Activated T-helper 1 cell treated with anti-CD3 and anti-CD28 coated beads, Interleukin-12 subunit alpha, Interleukin-12 subunit beta, Interleukin-2, Interleukin-4 antibody, amounts not matched to agents 30 ng/mL and 10 ng/mL and 1 ng/mL, durations not matched to agents 14 hours and 24 hours and 36 hours (primary cell): ENCODE measurements at places on chromosomes 11 and 22. TPM values are rescaled to one million over a fixed set of nuclear protein-coding genes. Genes with fewer than 3 reads are reported as not detected.

- H3K36me3 ChIP-seq = peaks cover 19% of the 10 kb centered on the region
- H3K27me3 ChIP-seq = no peaks in the 10 kb centered on the region
- DNase-seq = no peak
- H3K4me1 ChIP-seq = peaks cover 98% of the 10 kb centered on the region
- H3K27ac ChIP-seq = peak overlapping the region; percentile 88
Observed at GRCh38 chr11:3950996-3951660, 95.7 kb downstream of the STIM1 start.

DNA sequence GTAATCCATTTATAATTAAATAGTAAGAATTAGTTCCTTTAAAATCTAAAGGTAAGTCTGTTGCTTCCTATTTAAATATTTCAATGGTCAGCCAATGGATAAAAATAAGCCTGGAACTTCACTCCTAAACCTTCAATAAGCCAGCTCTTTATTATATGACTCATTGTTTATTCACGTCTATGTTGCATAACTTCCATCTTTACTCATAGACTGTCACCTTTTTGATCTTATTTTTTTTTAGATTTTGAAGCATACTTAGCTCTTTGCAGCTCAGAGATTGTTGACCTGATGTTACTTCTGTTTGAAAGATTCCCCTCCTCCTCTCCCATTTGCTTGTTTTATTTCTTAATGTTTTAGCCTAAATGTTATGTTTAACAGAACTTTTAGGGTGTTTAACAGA, 1571.2 kb upstream of the RAG2 start:
- H3K27ac ChIP-seq = no peak overlapping the region
- no peaks in the 10 kb centered on the region for H3K4me1 ChIP-seq
- no peak overlapping the region for H3K4me3 ChIP-seq
- DNase-seq = no peak
- H3K27me3 ChIP-seq = no peaks in the 10 kb centered on the region

DNA sequence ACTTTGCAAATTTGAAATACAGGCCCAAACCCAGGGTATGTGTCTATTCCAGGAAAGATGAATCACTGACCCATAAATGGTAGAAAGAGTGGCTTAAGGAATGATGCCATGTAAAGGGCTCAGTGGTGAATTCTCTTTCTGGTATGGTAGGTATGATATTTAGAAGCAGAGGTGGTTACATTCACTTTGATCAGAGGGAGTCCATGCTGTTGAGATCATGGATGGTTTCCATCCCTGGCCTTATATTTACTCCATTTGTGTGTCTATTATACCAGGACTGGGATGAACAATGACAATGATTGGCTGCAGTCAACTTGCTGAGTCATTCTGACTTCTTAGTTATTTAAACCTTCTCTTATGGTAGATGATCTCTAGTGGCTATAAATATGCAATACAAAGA, 419.8 kb upstream of the LRRC4C start:
- no peaks in the 10 kb centered on the region for H3K4me1 ChIP-seq
- no peak overlapping the region for H3K27ac ChIP-seq
- DNase-seq = no peak
- no peak overlapping the region for H3K4me3 ChIP-seq
- no peaks in the 10 kb centered on the region for H3K36me3 ChIP-seq

DNA sequence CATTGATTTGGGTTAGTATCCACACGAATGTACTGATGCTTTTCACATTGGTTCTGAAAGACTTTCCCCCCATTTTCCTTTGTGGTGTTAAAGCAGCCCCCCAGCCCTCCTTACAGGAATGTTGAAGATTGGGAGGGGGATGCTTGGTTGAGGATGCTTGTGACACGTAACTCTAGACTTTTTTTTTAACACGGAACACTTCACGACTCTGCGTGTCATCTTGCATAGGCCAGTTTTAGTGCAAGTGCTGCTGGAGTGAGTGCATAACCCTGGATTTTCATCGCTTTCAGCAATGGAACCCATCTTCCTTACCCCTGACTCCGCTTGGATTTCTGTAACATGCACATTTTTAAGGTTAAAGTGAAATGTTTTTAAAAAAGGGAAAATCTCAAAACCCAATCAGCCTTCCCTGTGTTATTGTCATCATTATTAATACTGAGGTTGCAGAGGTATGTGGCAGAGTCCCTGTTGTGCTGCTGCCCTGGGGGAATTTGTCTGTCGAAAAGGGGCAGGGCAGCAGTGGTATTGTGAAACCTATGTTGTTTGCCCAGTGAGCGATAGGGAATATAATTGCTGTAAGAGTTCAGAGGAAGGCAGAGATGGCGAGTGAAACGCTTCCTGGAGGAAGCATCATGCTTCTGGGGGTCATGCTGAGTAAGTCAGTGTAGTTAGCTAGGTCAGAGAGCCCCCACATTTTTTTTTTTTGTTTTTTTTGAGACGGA, 12.1 kb downstream of the CECR2 start:
- peaks cover 11% of the 10 kb centered on the region for H3K4me1 ChIP-seq
- H3K36me3 ChIP-seq = no peaks in the 10 kb centered on the region
- peaks cover 10% of the 10 kb centered on the region for H3K27me3 ChIP-seq
- H3K27ac ChIP-seq = no peak overlapping the region

MS4A7 gene
- not detected in 2 replicates for total RNA-seq

DNA sequence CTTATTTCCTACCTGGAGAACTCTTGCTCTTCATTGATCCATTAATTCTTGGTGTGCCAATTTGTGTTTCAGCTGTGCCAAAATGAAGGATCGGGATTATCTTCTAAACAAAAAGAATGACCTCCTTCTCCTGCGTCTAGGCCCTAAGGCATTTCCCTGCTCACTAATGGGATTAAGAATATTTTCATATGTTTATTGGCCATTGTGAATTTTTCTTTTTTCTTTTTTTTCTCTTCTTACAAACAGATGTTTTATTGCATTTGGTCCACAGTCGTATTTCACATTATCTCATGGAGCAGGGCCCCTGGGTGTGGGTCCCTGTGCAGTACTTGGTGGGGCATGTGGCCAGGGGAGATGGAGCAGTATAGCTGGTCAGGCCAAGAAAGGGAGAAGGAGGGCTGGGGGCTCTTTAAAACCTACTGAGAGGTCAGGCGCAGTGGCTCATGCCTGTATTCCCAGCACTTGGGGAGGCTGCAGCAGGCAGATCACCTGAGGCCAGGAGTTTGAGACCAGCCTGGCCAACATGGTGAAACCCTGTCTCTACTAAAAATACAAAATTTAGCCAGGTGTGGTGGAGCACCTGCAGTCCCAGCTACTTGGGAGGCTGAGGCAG, 35.3 kb upstream of the HORMAD2 start:
- H3K36me3 ChIP-seq = no peaks in the 10 kb centered on the region
- H3K27ac ChIP-seq = no peak overlapping the region
- no peaks in the 10 kb centered on the region for H3K27me3 ChIP-seq
- H3K4me1 ChIP-seq = peaks cover 18% of the 10 kb centered on the region
- DNase-seq = no peak

OR5L2 gene
- total RNA-seq = not detected in 2 replicates

- H3K4me3 ChIP-seq = peak overlapping the region; percentile 92
- H3K27me3 ChIP-seq = no peaks in the 10 kb centered on the region
- no peaks in the 10 kb centered on the region for H3K4me1 ChIP-seq
- peak overlapping the region; percentile 84 for H3K27ac ChIP-seq
- DNase-seq = no peak
Observed at GRCh38 chr11:2398664-2399355, 1.7 kb upstream of the TSSC4 start.

- no peak overlapping the region for H3K4me3 ChIP-seq
- no peaks in the 10 kb centered on the region for H3K4me1 ChIP-seq
- H3K36me3 ChIP-seq = no peaks in the 10 kb centered on the region
Observed at GRCh38 chr11:19604679-19605375, 107.8 kb upstream of the NAV2 start.

DNA sequence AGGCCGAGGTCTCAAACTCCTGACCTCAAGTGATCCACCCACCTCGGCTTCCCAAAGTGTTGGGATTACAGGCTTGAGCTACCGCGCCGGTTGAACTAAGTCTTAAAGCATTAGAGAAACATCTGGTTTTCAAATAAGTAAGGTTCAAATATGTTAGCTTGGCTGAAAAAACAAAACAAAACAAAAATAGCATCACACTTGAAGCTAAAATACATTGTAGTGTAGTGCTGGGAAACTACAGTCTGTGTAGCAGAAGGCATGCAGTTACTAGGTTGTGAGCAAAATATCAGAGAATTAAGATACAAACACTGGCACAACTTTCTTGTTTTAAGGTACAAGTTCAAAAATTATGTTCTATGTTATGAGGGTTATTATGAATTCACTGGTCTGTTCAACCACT, 224.8 kb upstream of the CHORDC1 start:
- H3K4me1 ChIP-seq = no peaks in the 10 kb centered on the region
- DNase-seq = no peak
- no peak overlapping the region for H3K4me3 ChIP-seq
- H3K36me3 ChIP-seq = no peaks in the 10 kb centered on the region

OR51I1 gene
- total RNA-seq = not detected in 2 replicates

DNA sequence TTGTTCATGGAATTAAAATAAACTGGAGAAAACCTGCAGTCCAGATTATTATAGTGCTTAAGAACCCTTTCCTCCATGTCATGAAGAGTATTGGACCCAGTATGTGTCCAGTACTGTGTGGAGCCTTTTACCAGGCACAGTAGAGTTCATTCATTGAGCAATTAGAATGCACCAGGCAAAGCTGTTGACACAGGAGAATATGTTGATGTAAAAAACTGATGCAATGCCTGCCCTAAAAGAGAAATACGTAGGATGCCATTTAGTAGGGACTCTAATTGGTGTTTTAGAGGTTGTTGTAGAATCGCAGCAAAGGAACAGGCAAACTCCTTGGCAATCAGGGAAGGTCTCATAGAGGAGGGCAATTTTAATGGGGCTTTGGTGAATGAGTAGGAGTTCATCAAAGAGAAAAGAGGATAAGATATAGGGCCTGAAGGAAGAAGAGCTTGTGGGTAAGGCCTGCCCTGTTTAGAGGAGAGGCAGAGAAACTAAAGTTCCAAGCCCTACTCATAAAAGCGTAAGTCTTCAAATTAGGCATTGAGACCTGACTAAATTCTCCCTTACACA, 126.4 kb downstream of the SEZ6L start:
- H3K27ac ChIP-seq = no peak overlapping the region
- DNase-seq = no peak
- peaks cover 13% of the 10 kb centered on the region for H3K4me1 ChIP-seq
- H3K4me3 ChIP-seq = no peak overlapping the region

- no peak overlapping the region for H3K4me3 ChIP-seq
- no peaks in the 10 kb centered on the region for H3K4me1 ChIP-seq
- no peak for DNase-seq
- peaks cover 16% of the 10 kb centered on the region for H3K27me3 ChIP-seq
- H3K27ac ChIP-seq = no peak overlapping the region
Observed at GRCh38 chr22:22465782-22466181, 42.8 kb downstream of the ZNF280B start.

- no peak overlapping the region for H3K4me3 ChIP-seq
- H3K27ac ChIP-seq = no peak overlapping the region
- H3K27me3 ChIP-seq = peaks cover 4% of the 10 kb centered on the region
Observed at GRCh38 chr11:70650075-70650909, 252.0 kb downstream of the CTTN start.

GRCh38 chr11:95148406-95148805, 58.8 kb downstream of the ENDOD1 start:
- peaks cover 20% of the 10 kb centered on the region for H3K27me3 ChIP-seq
- peaks cover 46% of the 10 kb centered on the region for H3K4me1 ChIP-seq
- H3K27ac ChIP-seq = no peak overlapping the region
- H3K36me3 ChIP-seq = no peaks in the 10 kb centered on the region

GRCh38 chr11:120547811-120548681, 36.5 kb downstream of the GRIK4 start:
- H3K4me1 ChIP-seq = no peaks in the 10 kb centered on the region
- peaks cover 4% of the 10 kb centered on the region for H3K27me3 ChIP-seq
- H3K4me3 ChIP-seq = no peak overlapping the region
- H3K36me3 ChIP-seq = no peaks in the 10 kb centered on the region

DNA sequence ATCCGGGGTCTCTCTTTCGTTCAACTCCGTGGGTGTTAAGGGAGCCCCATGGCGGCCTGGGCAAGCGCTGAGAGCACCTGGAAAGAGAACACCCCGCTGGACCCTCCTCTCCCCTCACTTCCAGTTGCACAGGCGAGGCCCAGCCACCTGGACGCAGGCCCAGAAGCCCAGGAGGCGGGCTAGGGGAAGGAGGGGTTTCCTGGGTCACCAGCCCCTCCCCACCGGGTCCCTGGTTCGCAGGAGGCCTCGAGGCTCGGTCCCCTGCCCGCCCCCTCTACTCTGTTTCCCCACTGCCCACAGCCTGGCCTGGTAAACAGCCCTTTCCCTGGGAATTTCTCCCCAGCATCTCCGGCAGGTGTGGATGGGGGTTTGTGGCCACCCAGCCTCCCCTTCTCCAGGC, 8.5 kb upstream of the NFAM1 start:
- H3K27ac ChIP-seq = peak overlapping the region; percentile 66
- peaks cover 44% of the 10 kb centered on the region for H3K4me1 ChIP-seq
- H3K27me3 ChIP-seq = no peaks in the 10 kb centered on the region
- no peaks in the 10 kb centered on the region for H3K36me3 ChIP-seq

GRCh38 chr11:10139143-10139542, 154.9 kb downstream of the SBF2 start:
- H3K4me3 ChIP-seq = no peak overlapping the region
- DNase-seq = no peak
- peaks cover 1% of the 10 kb centered on the region for H3K27me3 ChIP-seq
- H3K4me1 ChIP-seq = no peaks in the 10 kb centered on the region
- no peak overlapping the region for H3K27ac ChIP-seq

DNA sequence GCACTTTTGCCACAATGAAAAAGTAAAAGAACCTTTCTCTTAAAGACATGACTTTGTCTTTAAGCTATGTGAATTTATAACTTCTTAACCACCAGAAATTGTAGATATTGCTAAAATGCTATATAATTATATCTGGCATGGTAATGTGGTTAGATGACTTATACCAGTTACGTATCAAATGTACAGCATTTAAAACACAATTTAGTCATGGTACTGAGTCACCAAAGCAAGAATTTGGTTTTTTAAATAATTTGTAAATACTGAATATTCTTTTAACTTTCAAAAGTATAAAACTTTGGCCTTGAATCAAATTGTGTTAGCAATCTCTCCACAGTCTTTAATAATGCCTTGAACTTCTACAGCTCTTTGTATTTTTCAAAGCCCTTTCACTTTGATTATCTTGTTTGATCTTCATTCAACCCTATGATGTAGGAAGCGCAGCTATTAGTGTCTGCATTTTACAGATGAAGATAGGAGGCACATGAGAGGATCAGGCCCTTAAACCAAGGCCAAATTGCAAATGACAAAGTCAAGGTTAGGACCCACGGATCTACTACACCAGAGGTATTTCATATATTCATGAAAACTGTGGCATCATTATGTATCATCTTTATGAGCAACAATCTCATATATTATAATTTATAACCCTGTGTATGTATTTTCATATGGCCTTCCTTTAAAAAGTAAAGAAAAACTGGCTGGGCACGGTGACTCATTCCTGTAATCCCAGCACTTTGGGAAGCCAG, 4.4 kb upstream of the SYTL2 start:
- H3K36me3 ChIP-seq = peaks cover 7% of the 10 kb centered on the region
- H3K27me3 ChIP-seq = peaks cover 2% of the 10 kb centered on the region
- no peak overlapping the region for H3K27ac ChIP-seq
- DNase-seq = no peak

- DNase-seq = no peak
- H3K27ac ChIP-seq = no peak overlapping the region
- no peaks in the 10 kb centered on the region for H3K27me3 ChIP-seq
- H3K4me3 ChIP-seq = peak overlapping the region; percentile 66
- peaks cover 55% of the 10 kb centered on the region for H3K4me1 ChIP-seq
- peaks cover 55% of the 10 kb centered on the region for H3K36me3 ChIP-seq
Observed at GRCh38 chr11:57744357-57744756, 3.1 kb downstream of the SELENOH start.

GRCh38 chr11:124329787-124330478, 9.9 kb upstream of the OR8D2 start:
- H3K4me1 ChIP-seq = no peaks in the 10 kb centered on the region
- no peaks in the 10 kb centered on the region for H3K36me3 ChIP-seq
- no peak for DNase-seq

- no peak for DNase-seq
- H3K27ac ChIP-seq = no peak overlapping the region
- H3K4me1 ChIP-seq = no peaks in the 10 kb centered on the region
- H3K36me3 ChIP-seq = no peaks in the 10 kb centered on the region
Observed at GRCh38 chr22:45511847-45512261, 9.2 kb downstream of the FBLN1 start.
